NCI-H526 treated with DMSO at 0.1 percent for 48 hours (cell line): ENCODE measurements at places on chromosomes 7 and 10.
A peak's percentile ranks its signal among the peaks of the same experiment; 100 is the strongest.

GRCh38 chr10:69232252-69232651 is 12.1 kb downstream of the HKDC1 start:
- no peak for DNase-seq

- no peak for DNase-seq
These were observed 46.8 kb downstream of the GNAI1 start for GRCh38 chr7:80181411-80181810.

GRCh38 chr10:34786464-34786863 is 28.6 kb downstream of the PARD3 start:
- no peak for DNase-seq

- no peak for DNase-seq
These were observed 51.6 kb upstream of the ZNF32 start for GRCh38 chr10:43700306-43700705.

GRCh38 chr7:35399840-35400239 is 145.9 kb upstream of the TBX20 start:
- DNase-seq, result no peak

DNA sequence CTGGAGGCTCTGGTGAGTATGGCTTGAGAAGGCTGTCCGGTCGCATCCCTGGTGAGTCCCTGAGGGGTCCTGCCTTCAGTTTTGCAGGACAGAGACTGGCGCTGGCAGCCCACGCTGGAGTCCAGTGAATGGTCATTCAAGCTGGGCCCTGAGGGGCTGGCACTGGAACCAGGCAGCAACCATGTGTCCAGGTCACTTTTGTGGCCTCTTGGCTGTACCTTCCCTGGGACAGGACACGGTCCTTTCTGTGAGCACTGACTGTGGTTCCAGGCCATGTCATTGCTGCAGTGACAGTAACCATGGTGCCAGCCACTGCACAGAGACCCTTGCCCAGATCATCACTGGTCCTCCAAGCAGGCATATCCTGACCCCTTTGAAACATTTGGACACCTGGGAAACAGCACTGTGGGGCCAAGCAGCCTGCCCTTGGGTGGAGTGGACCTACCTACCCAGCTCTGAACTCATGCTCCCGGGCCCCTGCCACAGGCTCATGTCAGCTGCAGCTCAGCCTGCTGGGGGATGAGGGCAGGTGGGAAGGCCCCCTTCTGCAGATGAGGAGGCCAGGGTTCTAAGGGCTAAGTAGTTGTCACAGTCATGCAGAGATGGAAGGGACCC is 72.1 kb downstream of the ADCY1 start:
- no peak for DNase-seq

- peak; percentile 48 for DNase-seq
These were observed 8.1 kb downstream of the DNAH11 start for GRCh38 chr7:21550821-21551531.

DNA sequence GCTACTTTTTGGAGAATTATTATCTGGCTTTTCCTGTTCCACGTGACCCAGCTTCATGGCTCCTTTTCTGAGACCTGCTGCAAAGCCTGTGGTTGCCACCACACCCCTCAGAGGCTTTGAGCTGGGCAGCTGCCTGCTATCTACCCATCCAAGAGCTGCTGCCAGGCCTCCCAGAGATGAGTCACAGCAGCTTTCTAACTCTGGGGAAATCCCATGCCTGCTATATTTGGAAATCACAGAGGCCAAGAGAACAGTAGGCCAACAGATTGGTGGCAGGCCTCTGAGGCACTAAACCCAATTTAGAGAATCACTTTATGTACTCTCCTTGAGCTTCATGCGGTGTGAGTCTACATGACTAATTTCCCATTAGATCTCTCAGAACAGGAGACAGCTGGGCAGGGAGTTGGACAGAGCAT is 35.2 kb downstream of the SGCE start:
- no peak for DNase-seq

GRCh38 chr10:51139176-51139575 is 64.9 kb downstream of the PRKG1 start:
- no peak for DNase-seq

GRCh38 chr10:86657011-86657395 is 2.7 kb downstream of the OPN4 start:
- no peak for DNase-seq

DNA sequence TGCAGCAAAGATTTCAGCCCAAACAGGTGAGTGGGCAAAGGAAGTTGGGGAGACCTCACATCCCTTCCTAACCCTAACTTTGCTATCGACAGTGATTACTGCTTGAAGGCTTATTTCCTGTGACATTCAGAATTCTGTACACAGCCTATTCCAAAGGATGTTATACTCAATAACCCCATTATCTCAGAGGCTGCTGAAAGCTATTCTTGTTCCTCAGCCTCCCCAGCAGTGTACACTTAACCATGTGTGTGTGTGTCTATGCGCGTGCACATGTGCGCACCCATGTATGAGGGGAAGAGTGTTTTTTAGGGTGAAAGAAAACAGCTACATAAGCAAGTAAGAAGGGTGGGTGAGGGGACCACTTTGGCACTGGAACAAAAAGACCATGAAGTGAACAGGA is 90.4 kb upstream of the KCNIP2 start:
- no peak for DNase-seq

GRCh38 chr10:95964756-95965155 is 57.0 kb downstream of the CC2D2B start:
- DNase-seq, result no peak

DNA sequence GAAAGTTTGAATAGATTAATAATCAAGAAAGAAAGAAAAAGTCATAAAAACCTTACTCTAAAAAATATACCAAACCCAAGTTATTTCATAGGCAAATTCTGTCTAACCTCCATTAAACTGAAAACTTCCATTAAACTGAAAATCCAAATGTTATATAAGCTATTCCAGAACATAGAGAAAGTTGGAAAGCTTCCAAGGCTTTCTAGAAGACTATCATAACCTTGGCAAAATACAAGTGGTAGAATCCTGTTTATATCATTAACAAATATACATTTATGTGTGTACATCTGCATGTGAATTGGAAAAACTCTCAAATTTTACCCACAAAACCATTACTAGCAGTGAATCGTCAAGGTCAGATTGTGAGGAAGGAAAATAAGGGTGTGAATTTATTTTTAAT is 23.9 kb downstream of the TEX36 start:
- DNase-seq, result no peak

DNA sequence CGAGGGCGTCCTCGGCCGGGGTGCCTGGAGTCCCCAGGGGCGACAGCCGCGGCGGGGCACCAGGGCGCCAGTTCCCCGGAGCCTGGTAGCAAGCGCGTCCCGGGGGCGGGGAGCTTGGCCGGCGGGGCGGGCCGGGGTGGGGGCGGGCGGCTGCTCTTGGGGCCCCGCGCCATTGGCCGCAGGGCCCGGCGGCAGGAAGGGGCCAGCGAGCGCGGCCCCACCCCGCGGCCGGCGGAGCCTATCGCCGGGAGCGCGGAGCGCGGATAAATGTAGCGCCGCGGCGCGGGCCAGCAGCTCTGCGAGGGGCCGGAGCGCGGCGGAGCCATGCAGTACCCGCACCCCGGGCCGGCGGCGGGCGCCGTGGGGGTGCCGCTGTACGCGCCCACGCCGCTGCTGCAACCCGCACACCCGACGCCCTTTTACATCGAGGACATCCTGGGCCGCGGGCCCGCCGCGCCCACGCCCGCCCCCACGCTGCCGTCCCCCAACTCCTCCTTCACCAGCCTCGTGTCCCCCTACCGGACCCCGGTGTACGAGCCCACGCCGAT is at the start of gene HHEX:
TSS of gene HHEX (plus strand) at position 293 of the 548 bp plus-strand sequence. CDS start at position 325, 32 bp downstream.
- DNase-seq, result peak; percentile 3

GRCh38 chr7:134405299-134405698 is 53.6 kb downstream of the AKR1B1 start:
- no peak for DNase-seq

GRCh38 chr7:69276011-69276729 is 322.1 kb upstream of the AUTS2 start:
- no peak for DNase-seq

GRCh38 chr7:132242192-132242812 is 334.0 kb downstream of the PLXNA4 start:
- DNase-seq, result no peak

DNA sequence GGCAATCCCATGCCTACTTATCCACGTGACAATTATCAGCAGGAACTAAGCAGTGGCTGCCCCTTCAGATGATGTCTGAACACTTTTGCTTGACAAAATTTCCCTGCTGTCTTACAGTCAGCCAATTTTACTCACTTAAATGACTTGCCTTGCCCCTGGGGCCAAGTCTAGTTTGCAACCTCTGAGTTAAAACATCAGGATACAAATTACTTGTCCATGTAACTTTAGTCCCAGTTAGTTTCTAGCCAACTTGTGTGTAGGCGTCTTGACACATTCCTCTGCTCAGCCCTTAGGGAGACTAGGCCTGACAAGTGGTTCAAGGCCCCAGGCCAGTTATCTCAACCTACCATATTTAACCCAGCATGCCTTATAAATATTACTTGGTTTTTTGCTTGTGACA is 11.6 kb upstream of the TYSND1 start:
- DNase-seq, result no peak

DNA sequence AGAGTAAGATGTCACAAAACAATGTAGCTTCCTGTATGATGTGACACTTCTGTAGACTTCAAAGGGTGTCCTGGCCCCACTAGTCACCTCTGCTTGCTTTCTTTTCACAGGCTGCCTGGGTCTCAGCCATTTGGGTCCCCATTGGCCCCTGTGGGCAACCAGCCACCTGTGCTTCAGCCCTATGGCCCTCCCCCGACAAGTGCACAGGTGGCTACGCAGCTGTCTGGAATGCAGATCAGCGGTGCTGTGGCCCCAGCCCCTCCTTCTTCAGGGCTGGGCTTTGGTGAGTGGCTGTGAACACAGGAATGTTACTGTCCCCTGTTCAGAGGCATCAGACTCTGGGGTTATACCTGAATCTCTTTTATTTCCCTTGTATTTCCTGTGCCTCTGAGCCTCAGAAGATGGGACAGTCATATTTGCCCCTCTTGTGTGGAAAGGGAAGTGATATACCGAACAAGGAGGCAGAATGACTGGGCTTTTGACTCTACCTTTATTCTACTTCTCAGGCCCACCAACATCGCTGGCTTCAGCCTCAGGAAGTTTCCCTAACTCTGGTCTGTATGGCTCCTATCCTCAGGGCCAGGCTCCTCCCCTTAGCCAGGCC is 15.4 kb downstream of the SEC24C start:
- no peak for DNase-seq

DNA sequence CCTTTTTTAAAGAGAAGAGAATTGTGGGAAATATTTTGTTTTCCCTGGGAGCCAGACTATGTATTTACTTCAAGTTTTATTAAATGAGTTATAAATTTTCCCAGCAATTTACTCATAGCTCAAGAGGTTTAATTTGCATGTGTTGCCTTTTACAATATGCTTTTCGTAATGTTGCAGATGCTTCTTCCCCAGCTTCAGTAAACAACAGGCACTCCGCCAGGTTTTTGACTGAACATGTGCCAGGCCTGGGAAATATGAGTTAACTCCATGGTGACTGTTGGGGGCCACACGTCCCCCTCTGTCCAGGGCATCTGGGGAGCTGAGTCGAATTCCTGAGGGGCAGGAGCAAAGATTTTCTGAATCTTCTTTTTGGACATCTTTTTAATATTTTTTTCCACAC is 545.7 kb downstream of the LRMDA start:
- peak; percentile 3 for DNase-seq

DNA sequence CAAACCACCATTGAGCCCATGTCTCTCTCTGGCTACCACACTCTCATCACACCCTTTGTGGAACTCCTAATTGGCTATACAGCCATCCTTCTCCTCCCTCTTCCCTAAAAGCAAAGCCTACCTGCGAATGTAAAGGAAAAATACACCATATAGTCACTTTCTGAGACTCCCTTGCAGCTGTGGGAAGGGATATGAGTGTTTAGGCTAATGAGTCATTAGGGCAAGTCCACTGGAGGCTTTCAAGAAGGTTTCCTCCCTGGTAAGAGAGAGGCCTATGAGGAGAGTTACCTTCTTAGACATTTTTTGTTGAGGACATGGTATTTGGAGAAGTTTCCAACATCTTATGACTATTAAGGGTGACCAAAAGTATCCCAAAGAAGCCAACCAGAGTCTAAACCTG is 4.1 kb upstream of the TMEM243 start:
- no peak for DNase-seq

DNA sequence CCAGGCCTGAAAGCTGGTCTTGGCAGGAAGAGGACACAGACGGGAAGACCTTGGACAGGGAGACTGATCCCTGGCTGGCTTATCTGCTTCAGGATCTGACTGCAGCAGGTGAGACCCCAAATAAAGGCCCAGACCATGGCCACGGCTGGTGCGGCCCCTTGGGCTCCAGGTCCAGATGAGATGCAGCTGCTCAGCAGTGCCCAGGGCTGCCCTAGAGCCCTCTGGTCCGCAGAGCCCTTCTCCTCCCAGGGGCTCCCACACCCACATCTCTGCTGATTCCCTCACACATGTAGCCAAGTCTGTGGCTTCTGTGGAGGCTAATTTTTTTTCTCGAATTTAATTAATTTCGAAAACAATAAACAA is 46.3 kb downstream of the VIPR2 start:
- DNase-seq, result no peak

- DNase-seq, result peak; percentile 89
These were observed 101.6 kb downstream of the DYNC2I1 start for GRCh38 chr7:158957921-158958491.

GRCh38 chr7:154931906-154932305 is 71.0 kb downstream of the PAXIP1 start:
- DNase-seq, result no peak

GRCh38 chr7:28986765-28987110 is 28.6 kb upstream of the TRIL start:
- DNase-seq, result no peak

GRCh38 chr7:22665923-22666322 is 61.1 kb upstream of the IL6 start:
- DNase-seq, result no peak

- no peak for DNase-seq
These were observed 19.7 kb upstream of the CCSER2 start for GRCh38 chr10:84308481-84309304.

DNA sequence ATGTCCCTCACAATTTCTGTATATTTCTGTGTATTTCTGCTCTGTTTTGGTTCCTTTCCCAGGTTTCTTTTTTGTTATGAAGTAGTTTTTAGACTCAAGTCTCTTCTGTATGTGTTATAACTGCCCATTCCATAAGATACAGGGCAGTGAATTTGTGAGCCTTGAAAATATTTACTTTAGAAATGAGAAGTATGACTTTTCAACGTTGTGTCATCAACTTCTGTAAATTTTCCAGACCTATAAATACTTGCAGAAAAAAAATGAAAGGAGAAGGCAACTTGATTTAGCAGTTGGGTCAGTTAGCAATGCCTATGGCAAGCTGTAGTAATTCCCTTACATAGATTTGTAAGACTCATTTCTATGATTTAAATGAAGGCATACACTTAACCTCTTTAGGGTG is 11.5 kb downstream of the EGFR start:
- DNase-seq, result no peak

DNA sequence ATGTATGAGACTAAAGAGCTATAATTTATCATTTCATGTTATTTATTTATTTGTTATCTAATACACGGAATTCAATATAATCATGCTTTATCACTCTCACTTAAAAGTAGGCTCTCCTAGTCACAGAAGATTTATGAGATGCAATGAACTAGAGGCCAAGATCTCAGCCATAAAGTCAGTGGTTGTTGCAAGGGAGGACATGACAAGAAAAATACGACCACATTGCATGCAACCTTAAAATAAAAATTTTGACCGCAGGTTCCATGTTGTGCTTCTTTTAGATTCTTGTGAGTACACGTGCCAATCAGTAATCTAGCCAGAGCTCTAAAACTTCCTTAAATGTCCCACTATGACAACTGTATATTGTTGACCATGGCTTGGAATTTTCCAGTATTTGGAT is 75.9 kb upstream of the SP8 start:
- no peak for DNase-seq

- no peak for DNase-seq
These were observed 104.5 kb downstream of the GALNT17 start for GRCh38 chr7:71236230-71237105.

GRCh38 chr7:82897500-82897899 is 265.2 kb downstream of the PCLO start:
- no peak for DNase-seq
